Endothelial cell of umbilical vein (primary cell): ENCODE measurements at places on chromosomes 12 and 14. TPM values are rescaled to one million over a fixed set of nuclear protein-coding genes. Genes with fewer than 3 reads are reported as not detected.

GRCh38 chr12:14239350-14239934 lies 126.0 kb upstream of the ATF7IP start:
- no peak for DNase-seq

DNA sequence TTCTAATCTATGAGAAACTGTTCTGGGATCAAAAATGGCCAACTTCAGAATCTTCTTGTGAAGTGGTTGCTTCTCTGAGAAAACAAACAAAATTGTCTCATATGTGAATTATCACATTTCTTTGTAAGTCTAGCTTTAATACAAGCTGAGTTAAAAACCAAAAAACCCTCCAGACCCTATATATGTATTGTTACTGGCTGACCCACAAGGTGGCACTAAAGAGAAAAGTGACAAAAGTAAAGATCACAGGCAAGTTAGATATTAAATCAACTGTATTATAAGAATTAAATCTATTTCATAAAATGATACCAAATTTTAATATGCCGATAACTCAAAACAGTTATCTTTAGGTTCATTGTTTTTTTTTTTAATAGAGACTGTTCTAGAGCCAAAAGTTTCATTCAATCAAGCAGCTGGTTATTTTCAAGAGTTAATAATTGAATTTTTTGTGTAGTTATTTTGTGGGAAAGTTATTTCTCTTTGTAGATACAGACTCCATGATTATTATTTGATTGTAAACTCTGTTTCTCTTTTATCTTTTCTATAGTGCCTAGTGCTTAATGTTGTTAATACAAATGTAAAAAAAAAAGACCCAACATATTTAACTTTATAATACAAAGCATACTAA lies 7.5 kb upstream of the TRHDE start:
- DNase-seq, result peak; percentile 3

GRCh38 chr12:87365423-87365822 lies 663.8 kb downstream of the C12orf50 start:
- DNase-seq, result no peak

- DNase-seq, result no peak
These were observed 8.9 kb downstream of the RNASE11 start for GRCh38 chr14:20578784-20579502.

DNA sequence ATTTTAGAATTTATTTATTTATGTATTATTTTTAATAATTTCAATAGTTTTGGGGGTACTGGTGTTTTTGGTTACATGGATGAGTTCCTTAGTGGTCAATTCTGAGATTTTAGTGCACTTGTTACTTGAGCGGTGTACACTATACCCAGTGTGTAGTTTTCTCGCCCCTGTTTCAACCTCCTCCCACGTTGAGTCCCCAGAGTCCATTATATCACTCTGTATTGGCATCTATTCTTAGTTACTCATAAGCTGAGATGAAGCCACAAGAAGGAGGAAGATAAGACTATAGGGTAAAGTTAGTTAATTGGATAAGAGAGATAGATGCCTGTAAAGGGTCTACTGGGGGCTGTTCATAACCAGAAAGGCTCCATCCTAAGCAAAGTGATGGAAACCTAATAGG lies 4.0 kb downstream of the C1S start:
- DNase-seq, result no peak

DNA sequence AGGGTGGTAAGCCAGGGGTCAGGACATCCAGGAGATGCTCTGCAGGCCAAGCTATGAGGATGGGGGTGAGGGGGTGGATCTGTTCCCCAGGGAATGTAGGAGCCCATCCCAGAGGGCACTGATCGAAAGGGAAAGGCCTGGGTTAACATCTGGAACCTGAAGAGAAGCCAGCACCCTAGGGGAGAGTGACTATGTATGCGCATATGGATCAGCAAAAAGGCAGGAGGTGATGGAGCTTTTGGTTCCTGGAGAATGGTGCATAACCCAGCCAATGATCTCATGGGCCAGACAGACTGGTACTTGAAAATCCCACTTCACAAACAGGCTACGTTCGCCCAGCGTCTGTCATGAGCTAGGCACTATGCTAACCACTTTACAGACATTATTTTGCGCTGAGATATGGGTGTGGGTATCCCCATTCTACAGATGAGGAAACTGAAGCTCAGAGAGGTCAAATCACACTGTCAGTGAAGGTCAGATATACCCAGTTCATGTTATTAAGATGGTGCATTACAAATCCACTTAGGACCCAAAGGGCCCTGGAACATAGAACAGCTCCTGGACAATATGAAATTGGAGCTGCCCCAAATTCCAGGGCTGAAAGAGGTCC lies 1.6 kb downstream of the CCDC63 start:
- DNase-seq, result no peak

GRCh38 chr12:42935756-42936155 lies 346.2 kb upstream of the PRICKLE1 start:
- DNase-seq, result no peak

GRCh38 chr12:48856379-48856778 lies 4.4 kb upstream of the DDX23 start:
- DNase-seq, result no peak

DNA sequence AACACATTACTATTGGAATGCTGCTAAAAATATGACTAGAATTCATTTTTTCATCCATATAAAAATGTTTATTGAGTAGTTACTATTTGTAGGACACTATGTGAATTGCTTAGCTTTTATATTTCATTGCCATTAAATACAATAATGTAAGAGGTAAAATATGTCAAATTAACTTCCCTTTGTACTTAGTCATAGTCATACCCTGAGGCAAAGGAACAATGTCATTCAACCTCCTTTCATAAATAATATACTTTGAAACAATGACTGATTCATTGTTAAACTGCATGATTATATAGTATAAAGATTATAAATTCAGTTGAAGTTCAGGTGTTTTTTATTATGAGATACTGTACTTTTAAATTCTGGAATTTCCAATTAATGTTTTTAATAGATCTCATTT lies 105.2 kb downstream of the GARIN6 start:
- no peak for DNase-seq

DNA sequence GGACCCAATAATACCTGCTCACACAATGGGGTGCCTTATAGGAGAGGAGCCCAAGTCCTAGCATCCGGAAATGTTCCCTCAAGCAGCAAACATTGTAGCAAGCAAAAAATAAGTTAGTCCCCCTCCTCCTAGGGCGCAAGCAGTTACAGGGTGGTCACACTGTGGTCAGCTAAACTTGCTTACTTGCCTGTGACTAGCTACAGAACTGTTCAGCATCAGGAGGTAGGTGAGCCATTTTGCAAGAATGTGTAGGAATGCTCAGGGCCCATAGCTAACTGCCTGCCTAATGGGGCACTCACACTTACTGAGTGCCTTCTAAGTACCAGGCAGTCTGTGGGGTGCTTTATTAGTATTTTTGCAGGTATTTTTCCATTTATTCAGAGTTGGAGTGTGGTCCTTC lies 154.6 kb upstream of the GRIN2B start:
- no peak for DNase-seq

DNA sequence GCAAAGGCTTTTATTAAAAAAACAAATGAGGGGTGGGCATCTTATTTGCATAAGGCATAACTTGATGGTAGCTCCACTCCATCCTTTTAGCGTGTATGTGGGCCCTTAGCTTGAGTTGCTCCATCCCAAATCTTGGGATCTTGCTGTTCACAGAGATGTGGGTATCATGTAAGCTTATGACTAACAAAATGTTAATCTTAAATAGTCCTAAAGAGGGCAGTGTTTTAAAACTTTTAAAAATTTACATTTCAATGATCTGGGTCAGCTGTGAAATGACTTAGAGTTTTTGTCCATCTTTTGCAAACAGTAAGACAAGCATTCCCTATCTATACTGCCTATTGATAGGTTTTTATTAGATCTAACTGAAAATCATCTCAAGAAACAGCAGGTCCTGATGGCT lies 86.0 kb downstream of the SLCO1A2 start:
- peak; percentile 22 for DNase-seq

GRCh38 chr12:92605621-92606170 lies 97.1 kb upstream of the PLEKHG7 start:
- no peak for DNase-seq

DNA sequence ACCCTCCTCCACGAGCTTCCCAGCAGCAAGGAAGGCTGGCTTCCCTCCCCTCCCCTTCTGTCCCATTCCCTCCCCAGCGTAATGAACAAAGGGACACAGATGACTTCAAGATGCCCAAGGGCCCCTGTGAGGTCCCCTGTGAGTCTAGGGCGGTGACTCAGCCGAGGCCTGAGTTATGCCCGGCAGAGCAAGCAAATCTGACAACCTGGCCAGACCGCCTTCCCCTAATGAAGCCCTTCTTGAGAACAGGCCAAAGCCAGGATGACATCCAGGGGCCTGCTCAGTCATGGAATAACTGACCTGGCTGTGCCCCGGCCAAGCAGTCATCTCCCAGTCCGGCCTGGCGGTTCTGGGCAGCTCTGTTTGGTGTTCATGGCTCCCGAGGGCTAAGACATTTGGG lies 89.2 kb downstream of the DICER1 start:
- DNase-seq, result no peak

GRCh38 chr14:24875991-24876878 lies 173.7 kb downstream of the STXBP6 start:
- no peak for DNase-seq

The B4GALNT3 gene
- not detected in 2 replicates for total RNA-seq

The KRT73 gene
- total RNA-seq, result not detected in 2 replicates

The PPP1R36 gene
- 0.51 and 0.60 TPM in 2 replicates for total RNA-seq

The PTGER2 gene
- total RNA-seq, result not detected in 2 replicates

The RNFT2 gene
- total RNA-seq, result 5.1 and 6.6 TPM in 2 replicates

The ASPG gene
- not detected in 2 replicates for total RNA-seq

The KCNK10 gene
- total RNA-seq, result not detected in 2 replicates
